GM03348 (cell line): ENCODE measurements at places on chromosomes 5 and 9.

- DNase-seq, result no peak
These were observed 5.9 kb downstream of the FCN2 start for GRCh38 chr9:134886413-134886913.

DNA sequence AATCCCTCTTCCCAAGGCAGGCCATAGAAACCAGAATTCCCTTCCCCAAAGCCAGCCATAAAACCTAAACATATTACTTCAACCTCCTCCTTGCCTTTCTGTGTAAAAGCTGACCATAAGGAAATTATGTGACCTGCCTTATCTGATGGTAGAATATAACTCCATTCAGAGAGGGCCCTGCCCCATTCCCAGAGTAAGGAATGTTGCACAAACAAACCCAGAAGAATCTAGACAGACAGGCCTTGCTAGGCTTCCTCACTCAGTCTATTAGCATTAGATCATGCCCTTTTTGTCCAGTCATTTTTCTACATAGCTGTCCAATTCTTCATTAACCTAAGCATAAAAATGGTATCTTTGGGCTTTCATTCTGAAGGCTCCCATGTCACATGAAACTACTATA lies 17.8 kb upstream of the IFNB1 start:
- no peak for DNase-seq

DNA sequence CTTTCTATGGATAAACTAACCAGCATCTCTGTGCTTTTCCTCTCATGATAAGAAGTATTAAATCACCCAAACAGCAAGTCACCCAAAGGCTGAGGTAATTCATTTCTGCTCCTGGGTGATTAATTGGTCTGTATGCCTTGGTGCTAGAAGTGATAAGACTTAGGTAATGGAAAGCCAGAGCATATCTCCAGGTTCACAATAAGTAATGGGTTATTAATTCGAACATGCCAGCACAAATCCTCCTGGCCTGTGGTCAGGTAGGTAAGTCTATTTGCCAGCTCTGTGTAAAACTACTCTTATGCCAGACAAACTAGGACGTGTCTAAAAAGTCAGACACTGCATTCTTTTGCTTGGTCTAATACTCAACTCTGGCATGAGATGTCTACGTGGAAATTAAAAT lies 11.2 kb upstream of the ENC1 start:
- DNase-seq, result no peak

DNA sequence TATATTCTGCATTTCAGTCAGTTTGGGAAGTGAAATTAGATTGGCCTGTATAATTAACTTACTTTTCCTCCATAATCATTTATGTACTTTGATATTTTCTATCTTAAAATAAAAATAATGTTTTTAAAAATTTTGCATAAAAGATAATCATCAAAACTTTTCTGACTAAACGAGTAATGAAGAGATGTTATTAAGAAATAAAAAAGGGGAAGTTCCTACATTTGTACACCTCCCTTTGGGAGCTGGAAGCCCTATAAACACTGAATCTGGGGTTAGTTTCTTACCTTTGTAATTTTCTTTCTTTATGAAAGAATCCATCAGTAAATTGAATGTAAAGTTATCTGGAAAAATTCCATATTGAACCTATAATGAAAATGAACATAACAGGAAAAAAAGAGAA lies 86.2 kb downstream of the MRPS27 start:
- no peak for DNase-seq

- no peak for DNase-seq
These were observed 56.6 kb downstream of the GNAQ start for GRCh38 chr9:77975036-77975435.

DNA sequence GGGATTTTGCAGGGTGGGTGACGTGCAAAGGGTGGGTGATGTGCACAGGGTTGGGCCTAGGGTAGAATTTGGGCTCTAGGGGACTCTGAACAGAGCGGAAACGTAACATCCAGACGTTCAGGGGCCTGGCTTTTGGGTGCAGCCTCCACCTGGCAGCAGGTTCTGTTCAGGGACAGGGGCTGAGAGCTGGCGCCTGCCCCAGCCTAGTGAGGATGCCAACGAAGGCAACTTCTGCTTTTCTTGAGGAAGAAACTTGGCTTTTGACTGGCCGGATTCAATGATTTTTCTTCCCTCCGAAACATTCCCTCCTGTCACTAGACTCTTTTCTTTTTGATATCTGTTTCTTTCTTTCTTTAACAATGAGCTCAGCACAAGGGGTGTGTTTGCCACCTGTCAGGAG lies 38.6 kb upstream of the SLC6A19 start:
- no peak for DNase-seq

- DNase-seq, result no peak
These were observed 77.3 kb downstream of the SEMA4D start for GRCh38 chr9:89420397-89421178.

DNA sequence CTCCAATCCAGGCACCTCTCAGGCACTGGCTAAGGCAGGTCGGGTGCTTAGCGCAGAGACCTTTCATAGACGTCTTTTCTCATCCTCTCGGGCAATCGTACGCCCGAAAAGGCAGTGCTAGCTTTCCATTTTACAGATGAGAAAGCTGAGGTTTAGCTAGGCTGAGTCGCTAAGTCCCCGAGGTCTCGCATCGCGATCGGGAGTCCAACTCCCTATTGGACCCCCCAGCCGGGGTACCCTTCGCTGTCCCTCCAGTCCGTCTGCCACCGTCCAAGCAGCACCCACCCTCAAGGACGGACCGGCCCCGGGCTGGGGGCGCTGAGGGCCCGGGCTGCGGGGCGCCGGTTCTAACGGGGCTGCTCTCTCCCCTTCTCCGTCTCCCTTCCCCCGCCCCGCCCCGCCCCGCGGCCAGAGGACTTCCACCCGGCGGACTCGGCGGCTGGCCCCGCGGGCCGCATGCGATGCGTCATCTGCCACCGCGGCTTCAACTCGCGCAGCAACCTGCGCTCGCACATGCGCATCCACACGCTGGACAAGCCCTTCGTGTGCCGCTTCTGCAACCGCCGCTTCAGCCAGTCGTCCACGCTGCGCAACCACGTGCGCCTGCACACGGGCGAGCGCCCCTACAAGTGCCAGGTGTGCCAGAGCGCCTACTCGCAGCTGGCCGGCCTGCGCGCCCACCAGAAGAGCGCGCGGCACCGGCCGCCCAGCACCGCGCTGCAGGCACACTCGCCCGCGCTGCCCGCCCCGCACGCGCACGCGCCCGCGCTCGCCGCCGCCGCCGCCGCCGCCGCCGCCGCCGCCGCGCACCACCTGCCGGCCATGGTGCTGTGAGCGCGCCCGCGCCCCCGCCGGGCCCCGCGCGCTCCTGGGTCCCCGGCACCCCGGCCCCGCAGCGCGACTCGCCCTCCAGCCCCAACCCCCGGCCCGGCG lies 12.5 kb upstream of the EXOSC2 start:
- DNase-seq, result peak; percentile 93
